ENCODE measurements at places on chromosomes 7 and 10.

GRCh38 chr7:22420973-22421635, 64.2 kb upstream of the RAPGEF5 start:
- DNase-seq = no peak

GRCh38 chr10:4278186-4278585, 493.2 kb upstream of the KLF6 start:
- DNase-seq = no peak

GRCh38 chr10:105150259-105150880, 509.3 kb downstream of the SORCS3 start:
- DNase-seq = no peak

DNA sequence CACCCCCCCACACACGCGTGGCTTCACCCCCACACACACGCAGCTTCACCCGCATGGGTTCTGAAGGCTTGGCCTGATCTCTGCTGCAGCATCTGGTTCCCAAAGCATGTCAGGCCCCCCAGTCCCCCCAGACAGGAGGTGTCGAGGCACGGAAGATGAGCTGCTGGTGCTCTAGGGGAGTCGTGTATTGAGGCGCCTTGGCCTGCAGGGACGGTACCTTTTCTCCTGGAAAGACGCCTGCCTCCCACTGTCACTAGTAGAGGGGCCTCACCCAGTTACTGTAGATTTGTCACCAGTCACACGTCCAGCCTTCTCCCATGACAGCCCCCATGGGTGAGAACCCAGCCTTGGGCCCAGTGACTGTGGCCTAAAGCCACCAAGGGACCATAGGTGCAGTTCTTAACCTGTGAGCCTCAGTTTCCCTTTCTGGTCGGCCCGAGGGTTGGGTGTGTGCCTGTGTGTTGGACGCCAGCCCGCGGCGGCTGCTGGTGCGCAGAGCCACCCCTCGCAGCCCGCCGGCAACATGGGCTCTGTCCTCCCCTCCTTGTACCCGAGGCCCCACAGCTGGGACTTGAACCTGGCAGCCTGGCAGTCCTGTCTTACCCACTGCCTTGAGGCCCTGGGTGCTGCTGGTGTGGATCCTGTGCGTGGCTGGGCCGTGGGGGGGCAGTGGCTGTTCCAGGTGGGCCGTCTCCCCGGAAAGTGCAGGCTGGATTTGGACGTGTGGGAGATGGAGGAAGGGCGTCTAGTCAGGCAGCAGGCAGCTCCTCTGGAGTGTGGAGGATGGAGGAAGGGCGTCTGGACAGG, 81.7 kb downstream of the NKX6-2 start:
- no peak for DNase-seq

DNA sequence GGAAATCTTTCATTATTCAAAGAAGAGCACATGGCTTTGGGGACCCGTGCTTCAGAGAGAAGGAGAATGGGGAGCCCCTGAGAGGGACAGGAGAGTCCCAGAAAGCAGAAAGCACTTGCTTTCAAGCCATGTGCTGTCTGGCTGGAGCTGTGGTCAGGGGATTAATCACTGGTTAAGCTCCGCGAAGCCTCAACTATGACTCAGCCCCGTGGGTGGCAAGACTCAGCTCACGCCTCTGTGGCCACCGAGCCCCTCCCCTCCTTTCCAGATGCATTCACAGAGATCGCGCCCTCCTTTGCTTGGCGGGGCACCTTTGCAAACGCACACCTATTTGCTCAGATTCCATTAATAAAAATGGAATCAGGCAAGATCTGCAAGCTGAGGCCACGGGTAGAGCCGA, 202.9 kb upstream of the TCERG1L start:
- no peak for DNase-seq

GRCh38 chr7:74350751-74351150, 61.5 kb downstream of the CLIP2 start:
- DNase-seq = no peak

- no peak for DNase-seq
These were observed 262.3 kb downstream of the PTEN start for GRCh38 chr10:88125766-88126165.

DNA sequence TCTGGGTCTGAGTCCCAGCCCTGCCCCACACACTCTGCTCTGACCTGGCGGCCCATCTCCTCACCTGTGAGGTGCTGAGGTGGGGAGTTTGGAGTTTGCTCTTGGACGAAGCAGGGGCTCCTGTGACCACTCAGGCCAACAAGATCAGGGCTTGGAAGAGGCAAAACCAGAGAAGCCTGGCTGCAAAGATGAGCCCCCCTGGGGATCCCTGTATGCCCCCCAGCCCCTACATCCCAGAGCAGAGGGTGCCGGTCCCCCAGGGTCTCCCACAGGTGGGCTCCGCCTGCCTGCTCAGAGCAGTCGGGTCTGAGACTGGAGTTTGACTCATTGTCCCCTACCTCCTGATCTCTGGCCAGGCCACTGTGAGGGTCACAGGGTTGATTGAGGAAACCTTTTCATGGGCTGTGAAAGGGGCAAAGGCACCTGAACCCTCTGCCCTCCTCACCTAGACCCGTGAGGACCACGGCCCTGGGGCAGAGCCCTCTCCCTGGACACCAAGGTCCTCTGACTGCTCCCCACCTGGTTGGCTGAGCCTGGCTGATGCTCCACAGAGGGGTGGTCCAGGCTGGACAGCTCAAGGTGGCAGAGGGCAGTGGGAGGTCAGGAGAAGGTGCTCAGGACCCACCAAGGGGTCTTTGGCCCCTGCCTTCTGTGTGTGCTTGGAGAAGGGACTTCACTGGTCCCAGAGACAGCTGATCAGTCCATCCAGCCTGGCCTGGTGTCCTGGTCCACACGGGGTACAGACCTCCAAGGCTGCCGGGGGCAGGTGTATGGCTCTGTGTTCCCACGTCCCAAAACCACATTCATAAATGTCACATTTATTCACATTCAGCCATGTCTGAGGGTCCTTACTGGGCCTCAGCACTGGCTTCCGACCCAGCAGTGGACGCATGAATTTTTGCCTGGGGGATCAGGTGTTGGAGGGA, 9.1 kb upstream of the SCART1 start:
- DNase-seq = no peak

DNA sequence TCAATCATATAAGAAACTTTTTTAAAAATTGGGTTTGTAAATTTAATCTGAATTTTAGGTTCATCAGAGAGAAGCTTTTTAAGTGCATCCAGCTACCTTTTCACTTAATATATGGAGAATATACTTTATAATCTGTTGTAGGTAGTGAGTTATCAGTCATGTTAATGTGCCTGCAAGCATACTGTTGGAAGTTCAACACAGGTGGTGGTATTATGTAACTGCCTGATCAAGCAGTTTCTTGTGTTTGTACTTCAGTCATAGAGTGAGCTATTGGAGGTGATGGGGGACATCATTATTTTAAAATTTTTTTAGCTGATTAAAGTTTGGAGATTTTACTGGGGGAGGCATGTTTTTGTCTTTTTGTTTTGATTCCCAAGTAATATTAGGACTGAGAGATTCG, 2.5 kb downstream of the TNKS2 start:
- no peak for DNase-seq

- no peak for DNase-seq
These were observed 115.6 kb upstream of the IMMP2L start for GRCh38 chr7:111677848-111678247.

- DNase-seq = peak; percentile 30
These were observed 27.1 kb downstream of the NMT2 start for GRCh38 chr10:15141136-15142054.

- DNase-seq = no peak
These were observed 453.7 kb upstream of the POT1 start for GRCh38 chr7:125383324-125383723.

GRCh38 chr7:5282543-5283316, at the start of gene SLC29A4:
Gene SLC29A4, plus strand, starts transcription at chr7:5282943. Its CDS starts 4,874 bp downstream, at chr7:5287817.
- DNase-seq = no peak

- no peak for DNase-seq
These were observed 626 bp downstream of the PRPF18 start for GRCh38 chr10:13587391-13587790.

- DNase-seq = no peak
These were observed 14.4 kb upstream of the KIF5B start for GRCh38 chr10:32070645-32071044.

DNA sequence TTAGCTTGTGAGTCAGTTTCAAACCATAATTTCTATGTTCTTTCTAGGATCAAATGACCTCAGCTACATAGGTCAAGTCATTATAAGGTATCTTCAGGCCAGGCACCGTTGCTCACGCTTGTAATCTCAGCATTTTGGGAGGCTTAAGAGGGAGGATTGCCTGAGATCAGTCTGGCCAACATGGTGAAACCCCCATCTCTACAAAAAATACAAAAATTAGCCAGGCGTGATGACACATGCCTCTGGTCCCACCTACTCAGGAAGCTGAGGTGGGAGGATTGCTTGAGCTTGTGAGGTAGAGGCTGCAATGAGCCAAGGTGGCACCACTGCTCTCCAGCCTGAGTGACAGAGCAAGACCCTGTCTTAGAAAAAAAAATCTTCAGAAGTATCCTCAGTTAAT, 362.3 kb downstream of the GATA3 start:
- DNase-seq = no peak

GRCh38 chr7:35353481-35353880, 99.6 kb upstream of the TBX20 start:
- DNase-seq = no peak

GRCh38 chr7:157125376-157126223, 13.1 kb upstream of the UBE3C start:
- no peak for DNase-seq

DNA sequence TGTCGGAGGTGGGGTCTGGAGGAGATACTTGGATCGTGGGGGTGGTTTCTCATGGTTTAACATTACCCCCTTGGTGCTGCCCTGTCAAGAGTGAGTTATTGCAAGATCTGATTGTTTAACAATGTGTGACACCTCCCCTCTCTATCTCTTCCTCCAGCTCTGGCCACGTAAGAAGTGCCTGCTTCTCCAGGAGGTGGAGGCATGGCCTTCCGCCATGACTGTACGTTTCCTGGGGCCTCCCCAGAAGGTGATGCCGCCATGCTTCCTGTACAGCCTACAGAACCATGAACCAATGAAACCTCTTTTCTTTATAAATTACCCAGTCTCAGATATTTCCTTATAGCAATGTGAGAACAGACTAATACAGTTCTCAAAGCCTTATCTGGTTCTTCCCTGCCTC, 547.0 kb downstream of the CALN1 start:
- no peak for DNase-seq

DNA sequence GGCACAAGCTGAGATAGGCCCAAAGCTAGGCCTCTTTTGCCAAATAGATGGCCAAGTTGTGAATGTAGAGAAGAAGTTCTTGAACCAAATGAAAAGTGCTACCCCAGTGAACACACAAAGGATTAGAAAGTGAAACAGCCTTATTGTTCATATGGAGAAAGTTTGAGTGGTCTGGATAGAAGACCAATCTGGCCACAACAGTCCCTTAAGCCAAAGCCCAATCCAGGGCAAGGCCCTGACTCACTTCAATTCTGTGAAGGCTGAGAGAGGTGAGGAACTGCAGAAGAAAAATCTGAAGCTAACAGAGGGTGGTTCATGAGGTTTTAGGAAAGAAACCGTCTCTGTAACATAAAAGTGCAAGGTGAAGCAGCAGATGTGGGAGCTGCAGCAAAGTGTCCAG, 18.7 kb upstream of the ATP6V0A4 start:
- DNase-seq = no peak

GRCh38 chr10:51640120-51640819, 59.1 kb downstream of the CSTF2T start:
- DNase-seq = no peak

- no peak for DNase-seq
These were observed 210.2 kb downstream of the MDFIC start for GRCh38 chr7:115132096-115132495.

- peak; percentile 31 for DNase-seq
These were observed 1.5 kb downstream of the KMT2E start for GRCh38 chr7:105015390-105015965.

DNA sequence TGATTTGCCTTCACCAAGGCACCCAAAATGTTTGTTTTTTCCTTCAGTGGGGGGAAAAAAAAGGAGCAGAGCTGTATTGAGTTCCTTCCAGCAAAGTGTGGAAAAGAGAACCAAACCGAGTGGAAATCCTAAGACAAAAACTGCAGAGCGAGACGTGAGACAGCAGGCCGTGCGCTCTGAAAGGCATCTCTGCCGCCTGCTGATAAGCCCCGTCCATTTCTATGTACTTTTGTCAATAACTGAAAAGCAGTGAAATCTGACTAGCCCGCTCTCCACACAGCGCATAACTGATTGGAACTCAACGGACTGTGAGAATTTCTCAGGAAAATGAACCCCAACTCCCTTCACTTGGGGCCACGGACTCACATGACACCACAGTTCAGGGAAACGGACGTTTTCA, 83.2 kb downstream of the COBL start:
- no peak for DNase-seq

GRCh38 chr10:72819053-72819452, 74.5 kb upstream of the OIT3 start:
- DNase-seq = no peak

GRCh38 chr7:79590391-79590790, 136.9 kb upstream of the MAGI2 start:
- DNase-seq = no peak

DNA sequence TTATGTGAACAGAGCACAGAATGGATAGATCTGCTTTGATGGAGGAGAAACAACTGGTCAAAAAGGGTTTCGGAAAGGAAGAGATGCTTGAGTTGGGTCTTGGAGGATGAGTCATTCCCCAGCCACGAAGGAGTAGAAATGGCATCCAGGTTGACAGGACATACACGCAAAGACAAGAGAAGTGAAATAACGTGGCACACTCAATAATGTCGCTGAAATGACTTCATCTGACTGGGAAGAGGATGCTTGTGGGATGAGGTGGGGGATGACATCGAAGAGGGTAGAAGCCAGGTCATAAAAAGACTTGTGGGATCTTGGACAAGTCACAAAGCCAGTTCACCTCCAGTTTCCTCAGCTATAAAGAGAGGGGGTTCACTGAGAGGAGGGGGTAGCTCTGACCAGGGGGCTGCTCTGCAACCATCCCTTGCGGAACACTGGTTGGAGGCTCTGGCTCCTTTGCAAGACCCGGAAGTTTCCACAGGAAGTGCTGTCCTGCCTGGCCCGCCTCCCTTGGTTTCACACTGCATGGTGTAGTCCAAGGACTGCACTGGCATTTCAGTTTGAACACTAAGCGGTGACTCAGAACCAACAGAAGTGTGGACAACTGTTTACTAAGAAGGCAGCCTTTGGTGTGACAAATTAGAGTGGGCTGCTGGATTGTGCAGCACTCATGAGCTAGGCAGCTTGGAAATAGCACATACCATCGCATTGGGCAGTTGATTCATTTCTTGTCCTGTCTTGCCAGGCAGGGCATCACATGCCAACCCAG, 189.9 kb upstream of the ADO start:
- no peak for DNase-seq

GRCh38 chr10:33258967-33259366, 75.5 kb downstream of the NRP1 start:
- no peak for DNase-seq

DNA sequence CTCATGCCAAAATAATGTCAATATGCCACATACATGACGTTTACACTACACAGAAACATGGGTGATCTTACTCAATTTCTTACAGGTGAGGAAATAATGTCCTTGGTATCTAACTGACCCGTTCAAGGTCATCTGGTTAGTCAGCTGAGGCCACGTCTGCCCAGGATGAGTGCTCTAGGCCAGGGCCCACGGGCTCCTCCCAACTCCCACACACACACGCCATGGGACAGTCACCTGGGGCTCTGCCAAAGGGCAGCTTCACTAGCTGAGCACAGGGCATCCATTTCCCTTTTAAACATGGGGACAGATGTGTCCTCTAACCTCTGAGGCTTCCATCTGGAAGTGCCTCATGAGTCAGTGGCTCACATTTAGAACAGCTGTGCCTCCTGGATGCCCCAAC, 123.9 kb downstream of the TNS3 start:
- DNase-seq = peak; percentile 55

All from NCI-H1694 (cell line).